HCEC 1CT (cell line): ENCODE measurements at places on chromosomes 5 and 9.

DNA sequence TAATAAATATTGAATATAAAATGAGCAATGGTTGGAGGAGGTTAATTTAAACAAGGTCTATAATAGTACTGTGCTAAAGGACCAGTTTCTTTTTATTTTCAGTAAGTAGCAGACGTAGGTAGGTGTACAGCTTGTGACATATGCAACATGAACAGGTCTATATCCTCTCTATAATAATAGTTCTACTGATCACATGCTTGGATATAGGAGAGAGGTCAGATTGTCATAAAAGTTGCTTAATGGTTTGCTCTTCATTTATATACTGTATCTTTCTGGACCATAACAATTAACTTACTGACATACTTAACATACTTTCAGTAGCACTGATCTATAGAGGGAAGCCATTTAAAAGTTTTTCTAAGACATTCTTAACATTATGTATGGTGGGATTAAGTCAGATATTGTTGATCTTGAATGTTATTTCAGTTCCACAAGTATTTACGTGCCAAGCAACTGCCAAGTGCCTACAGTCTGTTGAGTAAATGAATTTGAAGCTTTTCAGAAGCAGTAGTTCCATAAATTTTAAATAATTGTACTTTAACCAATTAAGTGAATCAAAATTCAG is 68.0 kb downstream of the DENND4C start:
- no peak for DNase-seq

GRCh38 chr5:160469156-160470144 is 47.8 kb downstream of the PTTG1 start:
- DNase-seq = no peak

GRCh38 chr9:6842584-6842947 is 84.8 kb downstream of the KDM4C start:
- DNase-seq = peak; percentile 17

GRCh38 chr9:37840560-37841194 is 40.1 kb downstream of the DCAF10 start:
- DNase-seq = peak; percentile 81

GRCh38 chr5:77300451-77300850 is 90.0 kb downstream of the PDE8B start:
- no peak for DNase-seq

DNA sequence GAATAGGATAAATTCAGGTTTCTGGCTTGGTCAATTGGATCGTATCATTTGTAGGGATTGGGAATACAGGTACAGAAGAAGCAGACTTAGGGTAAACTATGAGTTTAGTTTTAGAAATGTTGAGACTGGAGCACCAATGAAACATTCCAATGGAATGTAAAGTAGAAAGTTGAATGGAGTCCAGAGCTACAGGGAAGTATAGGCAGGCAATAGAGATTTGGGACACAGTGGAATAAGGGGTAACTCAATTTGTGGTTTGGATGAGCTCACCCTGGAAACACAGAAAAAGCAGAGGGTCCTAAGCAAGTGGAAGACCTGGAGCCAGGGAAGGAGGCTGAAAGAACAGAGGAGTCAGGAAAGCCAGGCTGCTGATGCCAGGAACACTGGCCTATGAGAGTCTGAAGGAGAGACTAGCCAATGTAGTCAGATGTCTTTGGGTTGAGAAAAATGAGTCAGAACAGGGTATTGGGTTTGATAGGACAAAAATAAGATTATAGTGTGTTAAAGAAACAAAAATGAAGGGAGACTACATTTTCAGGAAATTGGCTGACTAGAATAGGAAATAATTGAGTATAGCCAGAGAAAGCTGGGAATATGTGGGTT is 72.8 kb downstream of the STARD4 start:
- peak; percentile 71 for DNase-seq

- DNase-seq = no peak
Measured at GRCh38 chr5:91022518-91022917, 360.6 kb downstream of the ARRDC3 start.

- DNase-seq = no peak
Measured at GRCh38 chr9:4119778-4120554, 179.9 kb downstream of the GLIS3 start.

DNA sequence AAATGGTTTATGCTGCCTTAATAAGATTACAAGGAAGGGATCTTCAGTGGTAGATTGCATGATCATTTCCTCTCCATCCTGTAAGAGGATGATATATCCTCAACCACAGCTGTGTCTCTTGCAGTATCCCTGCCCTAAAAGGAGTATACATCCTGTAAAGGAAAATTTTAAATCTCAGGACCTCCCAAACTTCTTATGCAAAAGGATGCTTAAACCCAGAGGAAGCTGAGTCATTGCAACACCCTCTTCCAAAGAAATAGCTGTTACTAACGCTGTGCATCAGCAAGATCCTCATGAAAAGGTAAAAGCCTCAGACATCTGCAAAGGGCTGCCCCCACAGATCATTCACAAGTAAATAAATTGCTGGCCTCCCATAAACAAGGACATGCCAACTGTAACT is 599.0 kb downstream of the PRELID2 start:
- peak; percentile 27 for DNase-seq

DNA sequence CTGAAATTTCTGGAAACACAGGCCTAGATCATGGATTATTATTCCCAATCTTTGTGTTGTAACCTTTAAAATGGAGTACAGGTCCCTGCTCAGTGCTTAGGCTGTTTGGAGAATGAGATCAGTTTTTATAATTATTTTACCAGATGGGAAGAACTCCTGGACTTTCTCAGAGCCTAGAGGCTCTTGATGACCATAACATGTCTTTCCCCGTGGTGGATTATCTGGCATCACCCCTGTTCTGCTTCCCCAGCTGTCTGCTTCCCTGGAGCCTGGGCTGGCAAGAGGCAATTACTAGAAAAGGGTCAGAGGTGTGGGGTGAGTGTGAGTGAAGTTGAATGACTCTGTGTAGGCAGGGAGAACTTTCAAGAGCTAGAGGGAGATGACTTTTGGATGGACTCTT is 143.0 kb downstream of the CARTPT start:
- no peak for DNase-seq

DNA sequence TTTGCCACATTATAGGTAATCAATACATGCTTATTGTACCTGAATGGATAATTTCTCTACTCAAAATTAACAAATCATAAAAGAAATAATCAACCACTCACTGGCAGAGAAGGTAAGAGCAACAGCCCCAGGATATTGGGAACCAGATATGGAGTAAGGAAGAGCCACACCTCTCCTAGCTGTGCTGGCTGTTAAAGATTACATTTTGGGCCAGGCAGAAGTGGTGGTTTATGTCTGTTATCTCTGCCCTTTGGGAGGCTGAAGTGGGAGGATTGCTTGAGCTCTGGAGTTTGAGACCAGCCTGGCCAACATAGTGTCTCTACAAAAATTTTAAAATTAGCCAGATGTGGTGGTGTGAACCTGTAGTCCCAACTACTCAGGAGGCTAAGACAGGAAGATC is 56.4 kb downstream of the BHMT start:
- DNase-seq = no peak

- no peak for DNase-seq
Measured at GRCh38 chr5:110752953-110753352, 14.1 kb downstream of the SLC25A46 start.

DNA sequence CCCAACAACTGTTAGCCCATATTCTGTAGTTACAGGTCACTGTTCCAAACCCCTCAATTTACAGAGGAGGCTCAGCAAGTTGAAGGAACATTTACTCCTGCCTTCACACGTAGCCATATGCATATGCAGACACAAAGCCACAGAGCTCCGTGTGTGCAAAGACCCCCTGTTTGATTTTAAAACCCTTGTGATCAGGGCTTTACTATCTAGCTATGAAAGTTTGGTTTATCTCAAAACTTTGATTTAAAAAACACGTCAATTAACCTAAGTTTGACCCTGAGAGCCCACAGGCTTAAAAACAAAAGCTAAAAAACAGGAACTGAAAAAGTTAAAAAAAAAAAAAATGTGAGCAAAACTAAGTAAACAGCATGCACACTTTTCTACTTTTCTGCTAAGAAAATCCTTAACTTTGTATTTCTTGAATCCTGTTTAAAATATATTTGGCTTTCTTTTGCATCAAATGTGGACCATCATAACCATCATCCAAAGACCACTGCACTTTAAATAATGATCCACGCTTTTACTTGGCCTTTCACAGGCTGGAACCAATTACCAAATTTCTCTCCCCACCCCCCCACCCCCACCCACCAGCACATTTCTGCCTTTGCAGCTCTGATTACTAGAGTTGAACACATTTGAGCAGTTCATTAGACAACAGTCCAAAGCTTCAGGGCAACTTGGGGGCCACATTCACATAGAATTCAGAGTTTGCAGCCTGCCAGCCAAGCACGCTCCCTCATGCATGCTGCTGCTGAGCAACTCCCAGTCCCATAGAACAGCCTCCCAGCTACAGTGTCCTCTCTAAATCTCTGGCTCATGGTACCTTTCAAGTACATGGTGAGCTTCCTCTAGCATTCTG is 128.8 kb upstream of the MAP3K1 start:
- DNase-seq = no peak
